ENCODE measurements at places on chromosomes 12 and 14.

- DNase-seq = peak; percentile 78
Measured at GRCh38 chr12:106246891-106247673, 738 bp downstream of the CKAP4 start.

DNA sequence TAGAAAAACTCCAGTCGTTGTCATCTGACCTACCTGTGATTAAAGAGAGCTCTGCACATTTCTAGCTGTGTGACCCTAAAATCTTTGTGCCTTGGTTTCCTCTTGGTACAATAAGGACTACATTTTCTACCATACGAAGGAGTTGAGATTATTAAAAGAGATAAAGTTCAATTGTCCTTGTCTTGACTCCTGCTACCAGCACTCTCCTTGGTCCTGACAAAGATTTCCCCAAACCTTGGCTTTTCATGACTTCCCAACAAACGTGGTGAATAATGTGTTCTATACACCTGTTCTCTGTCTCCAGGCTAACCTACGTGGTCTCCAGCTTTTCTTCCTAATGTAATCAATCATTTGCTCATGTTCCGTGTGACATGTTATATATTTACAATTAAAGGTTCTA lies 223.5 kb downstream of the MSRB3 start:
- DNase-seq = no peak

DNA sequence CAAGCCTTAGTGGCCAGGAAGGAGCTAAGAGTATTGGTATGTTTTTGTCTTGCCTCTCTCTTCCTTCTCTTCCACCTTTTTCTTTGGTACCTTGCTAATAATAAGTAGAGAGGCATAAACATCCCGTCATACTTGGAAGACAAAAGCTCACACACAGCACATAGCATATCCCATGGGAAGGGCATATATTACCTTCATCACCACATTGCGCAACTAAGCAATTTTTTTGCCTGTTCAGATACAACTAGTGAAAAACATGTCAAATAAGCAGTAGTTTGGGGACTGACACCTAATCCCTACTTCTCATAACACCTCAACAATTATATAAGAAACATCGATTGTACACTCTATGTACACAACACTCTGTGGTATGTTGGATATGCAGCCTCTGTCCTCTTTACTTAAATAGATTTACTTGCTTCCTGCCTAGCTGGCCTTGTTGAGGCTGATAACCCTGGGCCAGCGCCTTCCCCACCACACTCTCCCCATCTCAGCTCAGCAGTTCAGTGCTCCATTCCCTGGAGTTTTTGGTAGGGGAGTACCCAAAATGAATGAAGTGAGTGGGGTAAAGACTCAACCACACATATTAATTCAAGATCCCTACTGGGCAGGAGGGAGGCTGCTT lies 35.4 kb downstream of the MBIP start:
- DNase-seq = no peak

DNA sequence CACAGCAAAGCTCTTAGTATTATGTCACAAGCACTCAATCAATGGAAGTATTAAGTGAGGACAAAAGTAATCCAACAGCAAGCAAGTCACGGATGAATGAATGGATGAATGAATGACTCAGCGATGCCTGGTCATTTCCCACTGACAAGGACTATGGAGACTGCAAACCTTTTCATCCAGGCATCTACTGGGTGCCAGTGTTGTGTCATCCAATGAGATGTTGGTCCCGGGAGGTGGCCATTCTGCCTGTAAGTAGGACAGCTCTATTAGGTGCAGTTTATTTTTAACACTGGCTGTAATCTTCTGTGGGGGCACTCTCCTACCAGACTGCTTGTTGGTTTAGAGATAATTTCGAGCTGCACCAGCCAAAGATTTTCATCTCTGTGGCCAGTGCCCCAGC lies 39.4 kb downstream of the STAB2 start:
- peak; percentile 47 for DNase-seq

- DNase-seq = peak; percentile 27
Measured at GRCh38 chr12:93667672-93668071, 9.5 kb upstream of the CRADD start.

DNA sequence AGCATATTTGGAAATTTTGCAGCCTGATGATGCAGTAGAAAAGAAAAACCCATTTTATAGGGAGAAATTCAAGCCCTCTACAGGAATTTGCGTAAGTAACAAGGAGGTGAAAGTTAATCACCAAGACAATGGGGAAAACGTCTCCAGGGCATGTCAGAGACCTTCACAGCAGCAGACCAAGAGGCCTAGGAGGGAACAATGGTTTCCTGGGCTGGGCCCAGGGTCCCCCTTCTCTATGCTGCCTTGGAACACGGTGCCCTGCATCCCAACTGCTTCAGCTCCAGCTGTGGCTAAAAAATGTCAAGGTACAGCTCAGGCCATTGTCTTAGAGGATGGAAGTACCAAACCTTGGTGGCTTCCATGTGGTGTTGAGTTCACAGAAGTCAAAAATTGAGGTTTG lies 6.5 kb upstream of the KRT6C start:
- no peak for DNase-seq

Data from AG20443 (cell line).